ENCODE measurements at places on chromosomes 1 and 21.

GRCh38 chr1:172726740-172727139 is 67.8 kb downstream of the FASLG start:
- no peak for DNase-seq

DNA sequence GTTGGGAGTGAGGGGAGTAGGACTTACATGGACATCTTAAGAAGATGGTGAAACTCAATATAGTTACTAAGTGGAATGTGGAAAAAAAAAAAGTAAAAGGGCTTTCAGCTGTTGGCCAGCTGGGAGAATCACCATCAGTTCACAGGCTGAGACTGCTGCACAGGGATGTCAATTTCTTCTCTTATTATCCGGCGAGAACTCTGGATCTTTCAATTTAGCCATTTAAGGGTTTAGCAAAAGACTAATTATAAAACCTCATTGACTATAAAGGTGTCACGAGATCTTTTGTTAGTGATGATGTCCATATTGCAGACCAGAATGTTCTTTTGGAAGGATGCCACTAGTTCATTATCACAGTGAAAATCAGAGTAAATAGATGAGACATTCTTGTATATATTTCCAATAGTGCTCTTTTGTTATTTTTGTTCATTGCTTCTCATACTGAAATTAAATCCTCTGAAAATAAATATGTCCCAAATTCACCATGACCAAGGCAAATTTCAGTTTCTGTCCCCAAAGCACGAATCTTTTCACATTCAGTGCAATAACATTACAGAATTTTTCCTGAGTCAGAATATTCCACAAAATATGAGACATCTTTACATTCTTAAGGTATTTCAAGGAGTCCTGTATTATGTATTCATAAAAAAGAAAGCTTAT is 266.1 kb downstream of the DNM3 start:
- no peak for DNase-seq

DNA sequence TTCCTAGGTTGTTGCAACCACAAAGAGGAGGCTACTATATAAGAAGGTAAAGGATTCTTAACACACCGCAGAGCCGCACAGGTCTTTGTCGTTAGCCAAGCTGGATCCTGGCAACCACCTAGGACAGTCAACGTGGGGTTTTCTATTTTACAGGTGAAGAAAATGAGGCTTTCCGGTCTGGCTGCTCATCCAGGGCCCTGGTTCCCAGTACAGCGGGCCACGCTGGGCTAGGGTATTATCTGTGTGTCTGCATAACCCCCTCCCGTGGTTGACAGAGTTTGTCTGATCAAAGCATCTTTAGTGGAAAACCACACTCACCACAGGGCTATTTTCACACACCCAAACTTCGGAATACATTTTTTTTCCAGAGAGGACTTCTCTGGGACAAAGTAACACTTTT is 39.0 kb upstream of the PDE9A start:
- DNase-seq, result no peak

DNA sequence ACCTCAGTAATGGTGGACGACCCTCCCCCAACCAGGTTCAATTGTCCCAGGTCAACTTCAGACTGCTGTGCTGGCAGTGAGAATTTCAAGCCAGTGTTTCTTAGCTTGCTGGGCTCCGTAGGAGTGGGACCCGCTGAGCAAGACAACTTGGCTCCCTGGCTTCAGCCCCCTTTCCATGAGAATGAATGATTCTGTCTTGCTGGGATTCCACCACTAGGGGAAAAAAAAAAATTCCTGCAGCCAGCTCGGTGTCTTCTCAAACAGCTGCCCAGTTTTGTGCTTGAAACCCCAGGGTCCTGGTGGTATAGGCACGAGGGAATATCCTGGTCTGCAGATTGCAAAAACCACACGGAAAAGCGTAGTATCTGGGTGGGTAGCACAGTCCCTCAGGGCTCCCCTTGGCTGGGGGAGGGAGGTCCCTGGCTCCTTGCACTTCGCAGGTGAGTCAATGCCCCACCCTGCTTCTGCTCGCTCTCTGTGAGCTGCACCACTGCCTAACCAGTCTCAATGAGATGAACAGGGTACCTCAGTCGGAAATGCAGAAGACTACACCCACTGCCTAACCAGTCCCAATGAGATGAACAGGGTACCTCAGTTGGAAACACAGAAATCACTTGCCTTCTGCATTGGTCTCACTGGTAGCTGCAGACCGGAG is 41.5 kb downstream of the GBP6 start:
- DNase-seq, result no peak

- no peak for DNase-seq
Observed at GRCh38 chr1:236064674-236065508, at the start of gene NID1. NID1 (minus strand) TSS chr1:236065090; CDS start chr1:236065079, 11 bp downstream.

- no peak for DNase-seq
Observed at GRCh38 chr1:11935057-11935412, 518 bp downstream of the PLOD1 start.

GRCh38 chr1:4634793-4635406 is 19.5 kb upstream of the AJAP1 start:
- no peak for DNase-seq

- no peak for DNase-seq
Observed at GRCh38 chr1:20344738-20345137, 54.1 kb downstream of the VWA5B1 start.

GRCh38 chr1:65471861-65472332 is 51.4 kb downstream of the LEPR start:
- DNase-seq, result no peak

DNA sequence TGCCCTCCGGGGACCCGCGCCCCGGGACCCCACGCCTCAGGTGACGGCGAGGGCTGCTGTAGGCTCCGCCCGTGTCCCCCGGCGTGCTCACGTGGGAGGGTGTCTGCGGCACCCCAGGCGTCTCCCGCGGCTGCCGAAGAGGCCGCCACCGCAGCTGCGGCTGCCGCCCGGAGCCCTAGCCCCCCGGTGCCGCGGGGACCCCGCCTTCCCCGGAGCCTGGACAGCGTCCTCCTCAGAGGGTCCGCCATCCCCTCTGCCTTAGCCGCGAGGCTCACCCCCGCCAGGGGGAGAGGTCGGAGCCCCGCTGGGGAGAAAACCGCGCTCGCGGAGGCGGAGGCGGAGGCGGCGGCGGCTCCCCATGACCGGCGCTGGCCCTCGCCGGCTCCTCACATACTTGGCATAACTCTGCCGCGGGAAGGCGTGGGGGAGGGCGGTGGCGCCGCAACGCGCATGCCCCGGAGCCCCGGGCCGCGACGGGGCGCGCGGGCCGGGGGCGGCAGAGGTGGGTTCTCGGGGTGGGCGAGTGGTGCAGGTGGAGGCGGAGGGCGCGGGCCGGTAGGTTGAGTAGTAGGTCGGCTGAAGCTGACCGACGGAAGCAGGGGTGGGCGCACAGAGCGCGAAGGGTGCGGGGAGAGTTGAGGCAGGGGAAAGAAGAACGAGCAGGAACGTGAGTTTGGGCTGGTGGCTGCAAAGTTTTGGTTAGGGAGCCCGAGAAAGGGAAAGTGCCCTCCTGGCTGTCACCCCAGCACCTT is 700 bp upstream of the SYDE2 start:
- DNase-seq, result peak; percentile 54

GRCh38 chr1:66311092-66311491 is 222.9 kb upstream of the SGIP1 start:
- no peak for DNase-seq

GRCh38 chr1:53249706-53250105 is 11.4 kb upstream of the MAGOH start:
- DNase-seq, result no peak

GRCh38 chr21:45835301-45836267 is 146.0 kb upstream of the COL6A1 start:
- no peak for DNase-seq

DNA sequence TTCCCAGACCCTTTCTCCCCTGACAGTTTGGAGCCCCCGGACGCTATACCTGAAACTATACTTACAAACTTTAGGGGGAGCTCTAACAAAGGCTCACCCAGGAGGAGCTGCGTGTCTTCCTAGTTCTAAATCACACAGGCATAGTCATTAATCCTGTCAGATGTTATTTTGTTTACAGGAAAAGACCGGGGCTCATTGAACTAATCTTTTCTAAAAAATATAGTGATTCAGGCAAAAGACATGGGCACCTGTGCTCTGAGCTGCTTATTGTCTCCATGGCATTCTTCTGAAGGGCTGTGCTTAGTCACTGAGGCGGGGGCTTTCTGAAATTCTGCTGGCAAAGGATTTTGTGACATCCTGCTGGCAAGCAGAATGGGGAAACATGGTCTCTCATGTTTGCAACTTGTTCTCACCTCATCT is 1577.0 kb downstream of the NCAM2 start:
- DNase-seq, result no peak

GRCh38 chr1:41779360-41779759 is 139.4 kb downstream of the HIVEP3 start:
- DNase-seq, result no peak

DNA sequence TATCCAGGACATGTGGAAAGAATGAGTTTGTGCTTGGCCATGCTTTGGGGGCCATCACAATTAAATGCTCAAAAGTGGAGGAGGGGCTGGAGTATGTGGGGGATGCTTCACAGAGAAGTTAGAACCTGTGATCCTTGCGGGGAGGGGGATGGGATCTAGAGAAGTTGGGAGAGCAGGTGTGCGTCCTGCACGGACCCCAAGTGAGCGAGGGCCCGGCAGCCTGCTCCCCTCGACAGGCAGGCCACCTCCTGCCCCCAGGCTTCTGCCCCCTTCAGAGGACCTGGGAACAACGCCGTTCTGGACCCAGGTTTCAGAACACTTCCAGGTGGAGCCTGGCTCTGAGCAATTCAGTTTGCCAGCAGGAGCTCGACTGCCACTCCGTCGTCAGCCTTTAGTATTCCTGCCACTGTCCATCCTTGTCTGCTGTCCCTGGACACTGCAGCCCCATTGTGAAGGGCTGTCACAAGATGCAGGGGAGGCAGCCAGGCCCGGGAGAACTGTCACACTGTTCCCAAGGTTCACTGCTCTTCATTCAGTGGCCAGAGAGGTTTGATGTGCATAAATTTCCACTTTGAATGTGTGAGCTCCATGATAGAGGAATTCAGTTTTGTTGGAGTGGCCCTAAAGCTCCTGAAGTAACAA is 112.2 kb downstream of the DHRS3 start:
- no peak for DNase-seq

- DNase-seq, result no peak
Observed at GRCh38 chr1:162367772-162368171, 8.9 kb downstream of the SPATA46 start.

- DNase-seq, result no peak
Observed at GRCh38 chr21:19553919-19554615, 1150.5 kb upstream of the TMPRSS15 start.

DNA sequence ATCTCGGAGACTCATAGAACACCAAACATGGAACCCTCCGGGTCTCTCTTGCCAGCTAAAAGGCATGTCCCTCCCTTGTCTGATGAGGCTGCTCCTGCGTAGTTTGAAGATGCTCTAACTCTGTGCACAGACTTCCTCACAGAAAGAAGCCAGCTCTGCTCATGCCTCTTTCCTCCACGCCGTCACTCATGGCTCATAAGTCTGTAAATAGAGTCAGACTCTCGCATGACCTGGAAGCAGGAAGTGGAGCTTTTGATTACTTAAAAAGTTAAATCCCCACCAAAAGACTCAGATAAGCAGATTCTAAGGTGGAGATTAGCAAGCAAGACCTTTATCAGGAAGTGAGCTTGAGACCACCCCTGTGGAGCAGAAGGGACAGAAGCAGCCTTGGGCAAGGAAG is 171.6 kb downstream of the TRIM33 start:
- no peak for DNase-seq

DNA sequence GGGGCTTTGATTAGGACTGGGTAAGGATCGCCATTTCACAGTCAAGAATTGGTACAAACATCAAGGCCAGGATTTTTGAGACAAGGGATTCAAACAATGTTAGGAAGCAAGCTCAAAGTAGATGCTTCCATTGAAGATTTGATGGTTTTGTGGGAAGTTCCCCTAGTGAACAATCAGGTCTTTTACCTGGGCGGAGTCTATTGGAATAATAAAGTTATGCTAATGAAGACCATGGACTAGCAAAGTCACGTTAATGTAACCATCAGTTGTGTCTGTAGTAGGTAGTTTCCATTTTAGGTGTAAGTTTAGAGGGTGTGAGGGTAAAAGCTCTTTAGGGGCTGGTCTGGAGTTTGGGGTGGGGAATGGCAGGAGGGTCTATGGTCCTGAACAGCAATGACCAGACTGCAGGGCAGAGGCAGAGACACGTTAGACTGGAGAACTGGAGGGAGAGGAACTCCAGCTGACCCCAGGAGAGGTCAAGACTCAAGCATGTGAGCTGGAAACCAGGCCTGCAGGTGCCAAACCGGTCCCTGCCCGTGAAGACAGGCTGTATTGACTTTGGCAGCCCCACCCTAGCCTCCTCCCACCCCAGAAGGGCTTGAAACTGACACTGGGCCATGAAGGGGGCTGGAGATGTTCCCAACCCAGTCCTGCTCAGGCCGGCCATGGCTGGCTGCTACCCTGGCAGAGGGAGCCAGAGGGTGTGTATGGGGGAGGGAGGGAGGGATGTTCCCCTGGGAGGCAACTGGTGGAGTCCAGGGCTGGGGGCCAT is 36.0 kb upstream of the GPR37L1 start:
- no peak for DNase-seq

- no peak for DNase-seq
Observed at GRCh38 chr1:39102537-39103327, 76.6 kb downstream of the NDUFS5 start.

GRCh38 chr1:152983743-152984142 is at the start of gene SPRR1A:
SPRR1A (plus strand) TSS chr1:152984081; CDS start chr1:152985231, 1,150 bp downstream.
- no peak for DNase-seq

DNA sequence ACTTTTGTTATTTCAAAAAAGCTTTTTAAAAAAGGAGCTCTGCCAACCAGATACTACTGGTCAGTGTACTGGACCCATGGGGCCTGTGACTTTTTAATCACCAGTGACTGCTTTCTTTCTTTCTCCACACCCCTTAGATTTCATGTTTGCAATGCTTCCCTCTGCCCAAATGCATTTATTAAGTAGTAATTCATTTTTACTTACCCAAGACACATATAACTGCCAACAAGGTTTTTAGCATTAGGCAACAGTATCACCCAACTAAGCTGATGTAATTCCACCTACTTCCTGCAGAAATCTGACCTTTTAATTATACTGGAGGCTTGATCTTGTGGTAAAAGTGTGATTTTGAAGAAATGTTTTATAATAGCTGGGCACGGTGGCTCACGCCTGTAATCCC is 12.5 kb downstream of the MECR start:
- no peak for DNase-seq

GRCh38 chr1:155977690-155978324 is 540 bp downstream of the ARHGEF2 start:
- DNase-seq, result peak; percentile 55

- no peak for DNase-seq
Observed at GRCh38 chr1:191675856-191676783, 482.1 kb upstream of the RGS18 start.

GRCh38 chr1:206415942-206416341 is 54.3 kb upstream of the IKBKE start:
- DNase-seq, result no peak
